ENCODE measurements at places on chromosomes 4 and X.

DNA sequence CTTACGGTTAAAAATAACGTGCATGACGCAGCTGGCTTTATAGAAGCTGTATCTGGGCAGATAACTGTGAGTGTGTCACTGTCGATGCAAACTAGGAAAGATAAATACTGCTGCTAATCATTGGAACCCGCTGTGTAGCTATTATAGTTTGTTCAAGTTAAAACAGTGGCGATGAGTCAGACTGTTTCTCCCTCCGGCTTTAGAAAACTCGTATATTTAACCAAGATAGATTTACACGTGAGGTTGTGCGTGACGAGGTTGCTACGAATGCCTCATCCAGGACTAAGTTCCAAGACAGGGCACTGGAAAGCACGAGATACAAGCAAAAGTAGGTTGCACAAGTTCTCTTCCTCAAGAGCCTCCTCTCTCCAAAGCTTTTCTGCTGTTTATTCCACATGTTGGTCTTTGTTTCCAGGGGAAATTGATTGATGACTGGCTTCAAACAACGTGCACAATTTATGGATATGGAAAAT lies 270.7 kb downstream of the FBXW7 start:
- DNase-seq: no peak

DNA sequence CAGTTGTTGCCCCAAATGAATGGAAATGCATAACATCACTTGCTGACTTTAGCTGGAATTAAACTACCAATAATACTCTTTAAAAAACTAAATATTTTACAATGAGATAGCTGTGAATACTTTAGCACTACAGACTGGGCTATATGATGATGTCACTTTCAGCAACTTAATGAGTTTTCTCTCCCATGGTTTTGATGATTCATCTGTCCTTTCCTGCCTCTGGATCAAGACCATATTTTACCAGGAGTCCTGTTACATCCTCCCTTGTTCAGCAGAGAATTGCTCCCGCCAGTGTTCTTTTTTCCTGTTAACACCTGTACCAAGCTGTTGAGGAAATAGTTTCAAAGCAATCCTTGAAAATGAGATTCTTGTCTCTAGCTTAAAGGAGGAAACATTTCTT lies 543.0 kb downstream of the SPRY1 start:
- DNase-seq: no peak

GRCh38 chr4:128338634-128339355 lies 51.2 kb upstream of the PGRMC2 start:
- no peak for DNase-seq

GRCh38 chrX:69062493-69062892 lies 102.8 kb downstream of the PJA1 start:
- no peak for DNase-seq

DNA sequence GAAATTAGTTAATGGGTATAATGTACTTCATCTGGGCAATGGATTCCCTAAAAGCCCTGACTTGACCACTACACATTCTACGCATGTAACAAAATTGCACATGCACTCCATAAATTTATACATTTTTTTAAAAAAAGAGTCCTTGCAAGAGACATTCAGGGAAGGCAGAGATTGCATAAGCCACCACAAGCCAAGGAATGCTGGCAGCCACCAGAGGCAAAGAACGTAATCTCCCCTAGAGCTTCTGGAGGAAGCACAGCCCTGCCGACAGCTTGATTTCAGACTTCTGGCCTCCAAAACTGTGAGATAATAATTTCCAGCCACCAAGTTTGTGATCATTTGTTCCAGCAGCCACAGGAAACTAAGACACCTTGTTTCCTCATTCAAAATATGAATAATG lies 185.6 kb upstream of the GALNT7 start:
- no peak for DNase-seq

DNA sequence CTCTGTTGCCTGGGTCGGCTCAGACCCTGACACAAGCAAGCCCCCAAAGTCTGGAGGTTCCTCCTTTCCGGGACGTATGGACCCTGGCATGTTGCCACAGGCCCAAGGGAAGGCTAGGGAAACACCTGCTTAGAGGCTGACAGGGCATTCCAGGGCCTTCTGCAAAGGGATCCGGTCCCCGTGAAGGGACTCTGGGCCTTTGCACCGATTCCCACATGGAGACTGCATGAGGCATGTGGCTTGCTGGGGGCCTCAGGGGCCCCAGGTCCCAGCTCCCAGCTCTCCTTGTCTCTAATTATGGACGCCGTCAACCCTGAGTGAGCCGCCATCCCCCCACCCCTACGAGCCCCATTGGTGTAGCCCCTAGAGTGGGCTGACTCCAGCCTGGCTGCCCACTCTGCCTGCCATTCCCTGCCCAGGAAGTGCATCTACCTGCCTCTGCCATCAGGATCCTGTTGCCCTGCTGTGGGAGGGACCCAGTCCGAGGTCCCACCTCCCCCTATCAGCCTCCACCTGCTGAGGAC lies 4.2 kb upstream of the RGS12 start:
- DNase-seq: no peak

- DNase-seq: no peak
Measured at GRCh38 chr4:42452823-42453222, 55.5 kb downstream of the SHISA3 start.

GRCh38 chr4:1842993-1843448 lies 12.9 kb downstream of the LETM1 start:
- no peak for DNase-seq

DNA sequence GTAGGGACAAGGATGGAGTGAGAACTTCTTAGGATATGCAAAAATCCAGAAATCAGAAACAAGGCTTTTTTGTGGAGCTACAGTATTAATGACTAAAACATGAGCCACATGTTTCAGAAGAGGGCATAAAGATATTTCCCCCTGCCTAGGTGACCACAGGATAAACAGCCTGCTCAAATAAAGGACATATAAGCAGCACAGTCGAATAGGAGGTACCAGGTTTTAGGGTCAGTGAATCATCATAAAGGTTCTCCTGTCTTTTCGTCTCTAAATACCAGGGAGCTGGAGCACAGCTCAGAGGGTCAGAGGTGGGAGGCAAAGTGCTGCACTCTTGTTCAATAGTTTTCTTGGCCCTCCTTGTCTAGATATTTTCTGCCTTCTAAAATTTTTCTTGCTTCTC lies 211.9 kb upstream of the HS3ST1 start:
- DNase-seq: no peak

- no peak for DNase-seq
Measured at GRCh38 chr4:142850478-142850877, 4.4 kb upstream of the INPP4B start.

DNA sequence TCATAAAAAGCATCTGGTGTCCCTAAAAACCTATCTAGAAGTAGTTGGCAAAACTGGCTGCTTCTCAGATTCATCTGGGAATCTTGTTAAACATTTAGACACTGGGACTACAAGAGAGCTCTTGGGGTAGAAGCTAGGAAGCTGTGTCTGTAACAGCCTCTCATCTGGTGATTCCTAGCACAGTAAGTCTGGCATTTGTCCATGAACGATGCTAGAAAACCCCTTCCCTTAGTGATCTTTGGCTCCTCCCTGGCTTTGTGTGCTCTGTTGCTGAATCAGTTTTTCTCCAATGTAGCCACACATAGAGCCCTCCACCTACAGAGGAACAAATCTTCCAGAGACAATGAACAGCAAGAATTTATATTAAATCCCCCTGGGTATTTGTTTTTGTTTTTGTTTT lies 951.7 kb upstream of the LCORL start:
- no peak for DNase-seq

- DNase-seq: no peak
Measured at GRCh38 chr4:172892300-172892699, 276.3 kb upstream of the GALNT7 start.

DNA sequence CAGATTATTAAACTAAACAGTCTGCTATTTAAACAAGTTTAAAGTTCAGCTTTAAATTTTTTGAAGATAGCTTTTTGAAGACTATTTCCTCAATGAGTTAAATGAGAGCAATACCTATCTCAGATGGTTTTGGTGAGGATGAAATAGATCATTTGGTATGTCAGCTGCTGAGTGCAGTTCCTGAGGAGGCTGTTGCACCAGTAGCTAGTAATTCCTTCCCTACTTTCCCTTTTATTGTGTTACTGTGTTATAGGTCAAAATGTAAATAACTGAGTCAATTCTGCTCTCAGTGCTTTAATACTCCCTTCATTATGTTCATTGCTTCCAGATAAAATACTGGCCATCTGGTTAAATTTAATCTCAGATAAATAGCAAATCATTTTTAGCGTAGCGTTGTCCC lies 48.6 kb downstream of the BMPR1B start:
- DNase-seq: no peak

DNA sequence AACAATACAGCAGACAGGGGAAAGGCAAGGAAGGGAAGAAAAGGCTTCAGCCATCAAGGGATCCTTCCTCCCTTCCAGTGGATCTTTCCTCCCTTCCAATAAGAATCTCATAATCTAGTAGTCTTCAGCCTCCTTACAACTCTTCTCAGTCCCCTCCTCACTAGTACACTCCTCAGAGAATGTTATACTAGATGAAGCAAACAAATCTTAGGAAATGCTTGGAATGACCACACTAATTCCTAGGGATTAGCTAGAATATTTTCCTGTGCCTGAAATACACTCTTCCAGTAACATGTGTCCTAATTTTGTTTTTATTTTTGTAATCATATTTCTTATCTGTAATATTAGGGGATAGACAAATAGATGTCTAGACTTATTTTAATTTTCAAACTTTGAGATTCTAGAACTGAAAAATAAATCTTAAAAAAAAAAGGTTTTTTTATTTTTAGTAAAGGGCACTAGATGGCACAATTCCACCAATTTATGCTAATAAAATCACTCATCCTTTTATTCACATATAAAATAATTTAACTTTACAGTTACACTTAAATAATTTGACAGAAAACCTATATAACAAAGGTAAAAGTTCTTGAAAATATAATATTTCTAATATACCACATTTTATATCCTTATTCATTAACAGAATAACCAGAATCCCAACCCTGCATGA lies 7.0 kb upstream of the STPG2 start:
- peak; percentile 19 for DNase-seq

- DNase-seq: no peak
Measured at GRCh38 chrX:3679669-3680068, 33.8 kb downstream of the PRKX start.

- DNase-seq: no peak
Measured at GRCh38 chr4:100290585-100290984, 100.3 kb upstream of the DDIT4L start.

GRCh38 chrX:123626962-123627361 lies 105.9 kb downstream of the THOC2 start:
- no peak for DNase-seq

DNA sequence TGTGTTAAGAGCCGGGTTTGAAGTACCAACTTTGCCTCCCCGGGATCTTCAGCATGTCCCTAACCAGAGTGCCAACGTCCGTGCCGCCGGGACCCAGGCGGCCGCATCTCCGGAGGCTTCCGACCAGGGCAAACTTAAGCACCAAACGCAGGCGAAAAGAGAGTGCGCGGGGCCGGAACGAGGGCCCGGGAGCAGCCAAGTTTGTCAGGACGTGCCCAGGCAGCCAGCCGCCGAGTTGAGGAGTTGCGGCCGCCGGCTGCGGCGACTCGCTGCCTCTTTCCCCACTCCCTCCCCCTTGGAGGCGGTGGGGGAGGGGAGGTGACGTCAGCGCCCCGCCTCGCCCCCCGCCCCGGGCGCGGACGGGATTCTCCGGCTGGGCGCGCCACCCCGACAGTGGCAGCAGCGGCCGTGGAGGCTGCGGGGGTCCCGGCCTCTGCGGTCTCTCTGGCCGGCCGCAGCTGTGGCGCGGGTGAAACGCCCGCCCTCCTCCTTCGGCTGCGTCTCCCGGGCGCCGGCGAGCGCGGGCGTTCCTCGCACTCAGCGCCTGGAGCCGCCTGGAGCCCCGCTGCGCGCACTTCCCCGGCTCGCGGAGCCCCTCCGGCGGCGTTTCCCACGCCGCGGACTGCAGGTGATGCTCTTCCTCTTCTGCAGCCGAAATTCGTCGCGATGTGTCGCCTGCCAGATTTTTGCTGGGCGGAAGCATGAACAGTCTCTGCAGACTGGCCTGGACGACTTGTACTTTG lies 2.9 kb upstream of the FAT1 start:
- peak; percentile 10 for DNase-seq

GRCh38 chrX:37388413-37388812 lies 39.2 kb downstream of the PRRG1 start:
- DNase-seq: no peak

DNA sequence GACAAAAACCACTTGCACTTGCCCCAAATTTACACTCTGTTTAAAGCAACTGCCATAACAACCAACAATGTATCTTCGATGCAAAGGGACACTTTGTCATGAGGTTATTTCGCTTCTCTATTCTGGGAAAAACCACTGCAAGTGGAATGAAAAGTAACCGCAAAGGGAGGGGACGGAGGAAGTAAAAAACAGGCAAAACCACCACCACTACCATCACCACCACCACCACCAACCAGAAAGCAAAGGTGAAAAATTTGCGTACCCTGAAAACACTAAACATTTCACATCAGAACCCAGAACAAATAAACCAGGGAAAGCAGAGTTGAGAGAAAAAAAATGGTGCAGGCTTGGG lies 1.2 kb upstream of the N4BP2 start:
- no peak for DNase-seq

DNA sequence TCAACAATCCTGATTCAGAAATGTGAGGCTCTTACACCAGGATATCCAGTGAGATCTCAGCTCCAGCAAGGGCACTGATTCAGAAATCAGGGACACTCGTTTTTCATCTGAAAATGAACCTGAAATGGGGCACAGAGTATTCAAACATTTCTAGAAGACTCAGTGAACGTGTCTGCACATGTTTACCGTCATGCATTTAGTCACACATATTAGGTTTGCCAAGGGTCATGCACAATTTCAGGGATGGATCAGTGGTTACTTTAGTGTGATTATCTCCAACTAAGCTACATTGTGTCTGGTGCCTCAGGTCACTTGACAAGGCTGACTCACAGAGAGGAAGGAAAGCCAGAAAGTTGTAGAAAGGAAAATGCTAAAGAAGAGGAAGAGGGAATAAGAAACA lies 33.6 kb upstream of the SPANXN2 start:
- no peak for DNase-seq

DNA sequence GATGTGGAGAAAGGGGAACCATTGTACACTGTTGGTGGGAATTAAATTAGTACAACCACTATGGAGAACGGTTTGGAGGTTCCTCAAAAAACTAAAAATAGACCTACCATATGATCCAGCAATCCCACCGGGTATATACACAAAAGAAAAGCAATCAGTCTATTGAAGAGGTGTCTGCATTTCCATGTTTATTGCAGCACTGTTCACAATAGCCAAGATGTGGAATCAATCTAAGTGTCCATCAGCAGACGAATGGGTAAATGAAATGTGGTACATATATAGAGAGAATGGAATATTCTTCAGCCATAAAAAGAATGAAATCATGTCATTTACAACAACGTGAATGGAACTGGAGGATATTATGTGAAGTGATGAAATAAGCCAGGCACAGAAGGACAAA lies 208.1 kb downstream of the TRIML1 start:
- DNase-seq: no peak

GRCh38 chrX:120299928-120300327 lies 11.3 kb downstream of the TMEM255A start:
- DNase-seq: no peak

DNA sequence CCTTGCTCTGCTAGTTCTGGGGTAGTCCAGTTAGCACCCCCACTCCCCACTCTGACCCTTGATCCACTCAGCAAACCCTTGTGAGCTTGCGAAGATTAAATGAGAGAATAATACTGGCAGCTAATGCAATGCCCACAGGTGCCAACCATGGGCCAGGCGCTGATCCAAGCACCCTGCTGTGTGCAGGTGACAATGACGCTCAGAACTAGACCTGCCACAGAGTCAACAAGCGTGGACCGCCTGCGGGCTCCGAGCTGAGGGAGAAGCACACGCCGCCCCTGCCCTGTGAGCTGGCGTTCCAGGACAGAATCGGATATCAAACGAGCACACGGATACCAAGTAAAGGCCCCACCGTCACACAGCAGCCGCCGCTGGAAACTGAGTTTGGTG lies 129.2 kb downstream of the FAM53A start:
- no peak for DNase-seq
